NCI-H524 (cell line): ENCODE measurements at places on chromosomes 12 and 14.

GRCh38 chr12:117502633-117503032, 141.2 kb upstream of the NOS1 start:
- no peak for DNase-seq

GRCh38 chr14:53715193-53715721, 241.4 kb downstream of the BMP4 start:
- no peak for DNase-seq

GRCh38 chr12:114450515-114451300, 44.8 kb upstream of the TBX5 start:
- no peak for DNase-seq

- no peak for DNase-seq
Measured at GRCh38 chr12:130043685-130044406, 118.4 kb upstream of the FZD10 start.

DNA sequence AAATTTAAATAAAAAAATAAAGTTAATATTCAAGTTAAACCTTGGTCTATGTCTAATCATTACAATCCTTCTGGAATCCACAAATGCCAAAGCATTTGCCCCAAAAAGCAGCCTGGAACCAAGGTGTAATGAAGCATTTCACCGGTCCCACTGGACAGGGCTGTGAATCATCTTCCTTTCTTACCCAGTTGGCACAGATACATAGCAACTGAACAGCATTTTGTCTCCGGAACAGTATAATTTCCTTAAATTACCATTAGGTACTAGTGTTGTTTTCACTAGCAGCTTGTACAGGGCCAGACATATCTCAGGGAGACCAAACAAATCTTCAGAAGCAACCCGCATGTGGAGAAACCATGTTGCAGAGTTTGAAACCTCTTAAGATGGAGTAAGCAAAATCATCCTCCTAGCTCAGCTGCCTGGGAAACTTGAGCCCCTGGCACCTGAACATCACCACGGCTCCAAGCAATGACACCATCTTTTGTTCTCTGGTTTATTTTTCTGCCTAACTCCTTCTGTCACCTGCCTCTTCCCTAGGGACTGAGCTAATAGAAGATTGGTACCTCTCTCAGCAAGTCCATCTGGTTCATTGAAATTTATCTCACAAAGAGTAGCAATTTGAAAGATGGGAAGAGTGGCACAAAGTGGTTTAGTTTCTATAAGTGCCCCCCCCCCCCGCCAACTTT, 17.9 kb upstream of the MDM1 start:
- DNase-seq = peak; percentile 98

DNA sequence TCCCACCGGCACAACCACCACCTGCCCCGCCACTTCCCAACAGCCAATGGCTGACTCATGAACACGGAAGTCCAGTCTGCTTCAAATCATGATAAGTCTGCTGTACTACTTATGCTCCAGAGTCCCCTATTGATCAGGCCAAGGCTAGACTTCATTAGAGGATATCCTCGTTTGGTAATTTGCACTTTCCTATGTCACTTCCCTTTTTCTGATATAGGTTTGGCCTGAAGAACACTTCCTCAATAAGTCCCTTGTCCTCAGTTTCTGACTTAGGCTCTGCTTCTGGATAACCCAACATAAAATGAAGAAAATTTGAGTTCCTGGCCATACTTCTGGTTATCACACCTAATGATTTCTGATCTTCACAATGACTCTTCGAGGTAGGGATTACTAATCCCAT, 45.3 kb downstream of the IFNG-AS1 start:
- DNase-seq = no peak

- DNase-seq = no peak
Measured at GRCh38 chr12:22275843-22276242, 58.7 kb downstream of the ST8SIA1 start.

GRCh38 chr14:81162941-81163340, 57.8 kb downstream of the GTF2A1 start:
- DNase-seq = no peak

GRCh38 chr12:72493407-72493806, 221.2 kb downstream of the TRHDE start:
- no peak for DNase-seq

DNA sequence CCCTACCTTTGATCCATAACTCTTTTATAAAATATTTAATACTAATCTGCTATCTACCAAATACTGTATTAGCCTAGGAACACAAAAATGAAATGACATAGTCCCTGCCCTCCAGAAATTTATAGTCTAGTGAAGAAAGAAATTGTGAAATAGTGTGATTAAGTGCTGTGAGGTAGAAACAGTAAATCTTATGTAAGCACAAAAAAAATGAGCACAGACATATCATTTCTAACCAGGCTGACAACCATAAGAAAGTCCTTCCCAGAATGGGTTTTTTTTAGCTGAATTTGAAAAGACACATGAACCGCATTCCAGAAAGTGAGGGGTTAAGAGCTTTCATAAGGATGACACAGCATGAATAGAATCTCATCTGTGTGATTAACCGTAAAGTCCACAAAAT, 145.9 kb downstream of the SOX5 start:
- no peak for DNase-seq

DNA sequence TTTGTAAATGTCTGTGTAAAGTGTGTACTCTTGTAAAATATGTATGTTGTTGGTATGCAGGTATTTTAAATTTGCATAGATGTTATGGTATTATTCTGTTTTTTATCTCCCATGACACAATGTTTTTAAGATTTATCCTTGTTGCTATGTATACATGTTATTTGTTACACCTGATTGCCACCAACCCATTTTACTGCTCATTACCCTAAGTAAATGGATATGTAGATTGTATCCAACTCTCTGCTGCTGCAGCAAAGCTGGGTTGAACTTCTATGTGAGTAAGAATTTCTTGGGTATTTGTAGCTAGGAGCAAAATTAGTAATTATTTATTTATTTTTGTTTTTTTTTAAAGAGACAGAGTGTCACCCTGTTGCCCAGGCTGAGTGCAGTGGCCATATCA, 6.2 kb downstream of the APAF1 start:
- no peak for DNase-seq

DNA sequence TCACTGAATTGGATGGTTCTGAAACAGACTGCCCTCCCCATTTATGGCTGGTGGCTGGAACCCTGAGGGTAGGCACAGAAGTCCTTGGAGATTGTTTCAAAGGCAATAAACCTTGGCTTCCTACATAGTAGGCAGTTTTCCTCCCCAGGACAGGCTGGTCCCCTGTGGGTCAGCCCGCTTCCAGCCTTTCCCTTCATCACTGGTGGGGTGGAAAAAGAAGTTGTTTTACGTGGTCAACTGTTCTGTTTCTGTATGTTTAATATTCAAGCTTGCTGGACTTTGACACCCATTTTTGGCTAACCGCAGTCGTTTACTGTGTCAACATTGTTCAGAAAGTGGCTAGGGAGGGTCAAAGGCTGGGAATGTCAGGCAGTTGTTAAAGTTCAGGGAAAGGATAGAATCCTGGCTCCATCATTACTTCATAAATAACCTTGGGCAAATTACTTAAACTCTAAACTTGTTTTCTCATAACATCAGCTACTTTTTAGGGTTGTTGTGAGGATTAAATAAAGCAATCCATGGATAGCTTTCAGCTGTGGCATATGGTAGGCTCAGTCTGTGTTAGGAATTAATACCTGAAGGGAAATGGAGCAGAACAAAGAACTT, 2.4 kb downstream of the KLHDC2 start:
- peak; percentile 20 for DNase-seq

DNA sequence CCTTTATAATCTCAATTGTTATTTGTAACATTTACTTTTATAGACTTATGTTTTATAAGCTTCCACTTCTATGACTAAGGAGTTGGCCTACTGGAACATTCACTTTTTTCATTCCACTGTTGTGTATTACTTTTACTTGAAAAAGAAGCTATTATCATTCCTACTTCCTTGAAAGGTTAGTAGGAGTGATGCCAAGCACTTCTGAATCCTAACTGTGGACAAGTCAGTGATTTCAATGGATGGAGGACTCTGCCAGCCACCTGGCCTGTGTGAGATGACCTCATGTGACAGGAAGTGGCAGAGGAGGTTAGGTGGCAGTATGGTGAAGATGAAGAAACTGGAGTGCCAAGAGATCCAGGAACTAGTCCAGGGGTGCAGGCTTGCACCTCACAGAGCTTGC, 46.0 kb downstream of the TECPR2 start:
- no peak for DNase-seq

- peak; percentile 78 for DNase-seq
Measured at GRCh38 chr12:47207340-47207717, 127.6 kb upstream of the AMIGO2 start.

DNA sequence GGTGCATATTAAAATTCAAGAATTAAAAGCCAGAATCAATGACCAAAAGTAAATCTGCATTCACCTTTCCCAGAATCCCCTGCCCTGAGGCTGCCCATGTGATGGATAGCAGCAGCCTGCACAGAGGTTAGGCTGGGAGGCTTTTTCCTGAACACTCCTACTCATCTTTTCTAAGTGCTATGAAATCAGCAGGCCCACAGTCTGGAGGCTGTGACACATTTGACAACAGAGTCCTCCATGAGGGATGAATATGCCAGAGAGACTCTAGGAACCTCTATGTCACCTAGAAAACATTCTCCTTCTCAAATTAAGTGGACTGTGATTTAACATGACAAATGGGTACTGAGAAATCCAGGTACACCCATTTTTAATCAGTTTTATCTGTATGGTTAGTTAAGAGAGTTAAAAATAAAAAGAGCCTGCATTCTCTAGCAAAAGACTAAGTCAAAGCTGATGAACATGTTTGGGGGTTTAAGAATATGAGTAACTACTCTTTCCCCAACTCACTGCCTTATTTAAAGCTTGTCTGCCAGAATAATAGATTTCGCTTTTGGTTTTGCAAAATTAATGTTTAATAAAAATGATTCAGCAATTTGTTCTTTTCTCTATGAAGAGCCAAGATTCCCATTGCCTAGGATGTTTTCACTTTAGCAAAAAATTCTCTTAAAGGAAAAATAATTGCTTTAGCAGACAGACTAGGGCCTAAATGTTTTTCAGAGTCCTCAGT, 115.0 kb downstream of the RTN1 start:
- DNase-seq = no peak

DNA sequence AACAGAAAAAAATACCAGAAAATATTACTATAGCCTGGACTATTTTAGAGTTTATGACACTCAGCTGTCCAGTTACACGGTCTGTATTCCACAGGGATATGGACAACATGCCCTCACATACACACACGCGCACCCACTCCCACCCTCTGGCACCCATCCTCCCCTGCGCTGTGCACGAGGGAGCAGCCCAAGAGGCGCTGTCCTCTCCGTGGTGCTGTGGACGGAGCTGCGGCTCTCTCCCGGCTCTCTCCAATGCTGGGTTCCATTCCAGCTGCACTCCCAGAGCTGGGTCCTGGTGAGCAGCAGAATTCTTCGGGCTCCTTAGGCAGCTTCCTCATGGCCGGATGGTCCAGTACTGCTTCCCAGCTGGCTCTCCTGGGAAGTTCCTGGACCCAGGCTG, 6.0 kb upstream of the NGB start:
- DNase-seq = no peak

GRCh38 chr14:88551980-88552431, 2.8 kb downstream of the PTPN21 start:
- peak; percentile 49 for DNase-seq

GRCh38 chr12:46100551-46101484, 110.4 kb upstream of the SCAF11 start:
- DNase-seq = no peak

- no peak for DNase-seq
Measured at GRCh38 chr12:48947727-48948126, 9.6 kb downstream of the ARF3 start.

GRCh38 chr12:121167232-121167820, 34.6 kb downstream of the P2RX7 start:
- no peak for DNase-seq

DNA sequence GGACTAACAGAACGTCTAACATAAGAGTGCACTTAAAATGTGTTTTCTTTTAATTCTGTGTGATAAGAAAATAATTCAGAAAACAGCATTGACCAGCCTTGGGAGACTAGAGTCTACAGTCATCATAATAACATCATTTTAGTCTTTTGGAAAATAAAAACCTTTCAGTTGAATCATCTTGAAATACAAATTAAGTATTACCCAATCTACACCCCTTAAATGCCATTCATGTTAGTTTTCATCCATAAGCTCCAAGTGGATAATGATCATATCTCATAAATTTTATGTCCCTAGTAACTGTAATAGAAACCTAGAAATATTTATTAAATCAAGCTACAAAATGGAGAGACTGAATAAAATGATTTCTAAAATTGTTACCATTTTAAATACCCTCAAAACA, 32.4 kb downstream of the EPS8 start:
- no peak for DNase-seq

DNA sequence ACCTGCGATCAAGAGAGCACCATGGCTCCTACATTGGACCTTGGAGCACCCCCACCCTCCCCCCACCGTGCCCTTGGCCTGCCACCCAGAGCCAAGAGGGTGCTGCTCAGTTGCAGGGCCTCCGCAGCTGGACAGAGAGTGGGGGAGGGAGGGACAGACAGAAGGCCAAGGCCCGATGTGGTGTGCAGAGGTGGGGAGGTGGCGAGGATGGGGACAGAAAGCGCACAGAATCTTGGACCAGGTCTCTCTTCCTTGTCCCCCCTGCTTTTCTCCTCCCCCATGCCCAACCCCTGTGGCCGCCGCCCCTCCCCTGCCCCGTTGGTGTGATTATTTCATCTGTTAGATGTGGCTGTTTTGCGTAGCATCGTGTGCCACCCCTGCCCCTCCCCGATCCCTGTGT, 1.8 kb upstream of the RNU7-1 start:
- no peak for DNase-seq

- no peak for DNase-seq
Measured at GRCh38 chr14:92651106-92651757, 97.2 kb downstream of the LGMN start.

DNA sequence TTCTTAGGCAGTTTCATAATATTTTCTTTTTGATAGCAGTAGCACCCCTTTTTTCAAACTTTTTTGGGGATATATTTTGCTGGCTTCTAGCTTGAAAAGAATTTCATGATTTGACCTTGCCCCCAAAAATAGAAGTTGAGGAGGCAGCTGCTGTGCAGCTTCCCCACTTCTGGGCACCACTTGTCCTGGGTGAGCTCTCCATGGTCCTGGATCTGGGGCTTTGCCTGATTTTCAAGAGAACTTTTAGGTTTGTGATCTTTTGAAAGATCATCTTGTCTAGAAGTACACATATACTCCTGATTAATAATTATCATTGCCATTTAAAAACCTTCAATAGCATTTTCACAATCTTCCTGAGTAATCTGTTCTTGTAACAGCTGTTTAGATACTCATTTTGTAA, 271.6 kb downstream of the NPAS3 start:
- DNase-seq = no peak

DNA sequence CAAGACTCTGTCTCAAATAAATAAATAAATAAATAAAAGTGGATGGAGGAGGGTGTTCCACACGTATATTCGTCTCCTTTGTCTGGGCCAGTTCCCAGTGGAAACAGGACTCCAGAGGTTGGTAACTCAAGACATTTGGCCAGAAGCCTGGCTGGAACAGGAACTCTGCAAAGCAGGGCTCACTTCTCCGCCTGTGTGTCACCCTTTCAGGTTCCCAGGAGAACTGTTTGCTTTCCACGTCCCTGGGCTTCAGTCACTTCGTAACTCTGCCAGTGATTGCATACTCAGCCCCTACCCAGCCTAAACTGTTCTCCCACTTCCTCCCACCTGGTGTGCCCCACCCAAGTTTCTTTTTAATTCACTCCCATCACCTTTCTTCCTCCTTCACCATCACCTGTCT, 7.0 kb upstream of the UBE2N start:
- no peak for DNase-seq

- no peak for DNase-seq
Measured at GRCh38 chr14:54200726-54201125, 196.1 kb upstream of the CDKN3 start.
